WTC11 (cell line): ENCODE measurements at places on chromosomes 11 and 22. TPM values are rescaled to one million over a fixed set of nuclear protein-coding genes. Genes with fewer than 3 reads are reported as not detected.

GRCh38 chr22:17699696-17700340, 61.3 kb downstream of the BCL2L13 start:
- DNase-seq: no peak
- H3K27me3 ChIP-seq: no peaks in the 10 kb centered on the region
- H3K36me3 ChIP-seq: peaks cover 11% of the 10 kb centered on the region
- no peak overlapping the region for H3K4me3 ChIP-seq

DNA sequence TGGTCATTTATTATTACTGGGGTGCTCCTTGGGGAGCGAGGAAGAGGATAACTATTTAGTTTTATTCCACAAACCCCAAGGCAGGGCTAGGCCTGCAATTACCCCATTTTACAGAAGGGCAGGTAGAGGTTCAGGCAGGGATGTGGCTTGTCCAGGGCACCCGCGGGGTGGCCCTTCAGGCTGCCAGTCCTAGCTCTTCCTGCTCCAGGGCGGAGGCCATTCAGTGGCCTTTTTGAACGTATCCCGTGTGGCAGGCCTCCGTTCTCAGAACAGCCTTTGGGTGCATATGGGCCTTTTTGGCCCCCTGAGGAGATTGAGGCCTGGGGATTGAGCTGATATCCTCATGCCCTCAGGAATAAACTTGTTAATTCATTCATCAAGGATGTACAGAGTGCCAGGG, 66.2 kb downstream of the MPPED1 start:
- peaks cover 13% of the 10 kb centered on the region for H3K4me1 ChIP-seq
- H3K27me3 ChIP-seq: no peaks in the 10 kb centered on the region; the same call in 1 of the 2 replicates
- DNase-seq: no peak
- H3K27ac ChIP-seq: no peak overlapping the region
- no peak overlapping the region for H3K4me3 ChIP-seq

DNA sequence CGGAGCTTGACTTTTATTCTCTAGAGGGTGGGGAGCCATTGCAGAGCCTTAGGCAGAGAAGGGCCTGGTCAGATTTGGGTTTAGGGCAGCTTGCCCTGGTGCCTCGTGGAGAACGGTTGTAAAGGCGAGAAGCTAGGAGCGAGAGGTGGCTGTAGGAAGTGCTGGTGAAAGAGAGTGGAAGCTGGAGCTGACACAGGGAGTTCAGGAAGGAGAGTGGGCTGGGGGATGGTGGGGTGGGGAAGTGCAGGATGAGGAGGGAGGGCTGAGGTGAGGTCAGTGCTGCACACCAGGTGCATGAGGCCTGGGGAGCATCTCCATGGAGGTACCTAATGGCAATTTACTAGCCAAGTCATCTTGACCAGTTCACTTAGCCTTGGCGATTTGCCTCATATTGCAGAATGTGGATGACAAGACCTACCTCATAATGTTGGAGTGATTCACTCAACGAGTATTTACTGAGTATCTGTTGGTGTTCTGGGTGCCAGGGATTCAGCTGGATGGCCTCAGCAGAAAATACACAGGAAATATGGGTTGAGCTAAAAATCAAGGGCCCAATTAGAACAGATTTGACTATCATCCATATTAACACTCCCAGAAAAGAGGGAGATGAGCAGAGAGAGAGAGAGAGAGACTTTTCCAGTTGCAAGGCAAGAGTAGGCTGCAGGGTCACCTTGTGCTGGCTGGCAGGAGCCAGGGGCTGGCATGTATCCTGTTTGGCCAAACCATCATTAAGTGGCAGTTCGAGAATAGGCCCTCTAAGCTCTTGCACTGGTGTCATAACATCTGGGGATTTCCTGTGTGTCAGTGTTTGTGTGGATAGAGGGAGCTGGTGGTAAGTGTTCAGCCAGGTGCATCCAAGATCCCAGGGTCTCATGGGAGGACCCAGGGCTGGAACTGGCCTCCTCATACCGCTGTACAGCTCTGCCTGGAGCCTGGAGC, 44.4 kb upstream of the CLDN5 start:
- no peak for DNase-seq
- no peaks in the 10 kb centered on the region for H3K27me3 ChIP-seq
- H3K4me1 ChIP-seq: peaks cover 7% of the 10 kb centered on the region
- no peak overlapping the region for H3K27ac ChIP-seq
- no peaks in the 10 kb centered on the region for H3K36me3 ChIP-seq

GRCh38 chr22:45166932-45167331, 3.2 kb downstream of the NUP50 start:
- H3K4me1 ChIP-seq: peaks cover 21% of the 10 kb centered on the region
- peak overlapping the region; percentile 64; the same call in 1 of the 2 replicates for H3K27ac ChIP-seq
- H3K27me3 ChIP-seq: no peaks in the 10 kb centered on the region
- peaks cover 35% of the 10 kb centered on the region for H3K36me3 ChIP-seq
- no peak overlapping the region for H3K4me3 ChIP-seq
- DNase-seq: no peak

GRCh38 chr22:19242699-19243098, 48.8 kb downstream of the CLTCL1 start:
- no peak overlapping the region for H3K27ac ChIP-seq
- DNase-seq: no peak
- no peak overlapping the region for H3K4me3 ChIP-seq
- no peaks in the 10 kb centered on the region; the same call in 1 of the 2 replicates for H3K36me3 ChIP-seq

RHOD gene
- total RNA-seq: 13.1 to 16.3 TPM (median 15.9 TPM) in 3 replicates

PANX2 gene
- total RNA-seq: 10.2 to 10.7 TPM (median 10.3 TPM) in 3 replicates
